ENCODE measurements at places on chromosomes 5 and 9. TPM values are rescaled to one million over a fixed set of nuclear protein-coding genes. Genes with fewer than 3 reads are reported as not detected.

DNA sequence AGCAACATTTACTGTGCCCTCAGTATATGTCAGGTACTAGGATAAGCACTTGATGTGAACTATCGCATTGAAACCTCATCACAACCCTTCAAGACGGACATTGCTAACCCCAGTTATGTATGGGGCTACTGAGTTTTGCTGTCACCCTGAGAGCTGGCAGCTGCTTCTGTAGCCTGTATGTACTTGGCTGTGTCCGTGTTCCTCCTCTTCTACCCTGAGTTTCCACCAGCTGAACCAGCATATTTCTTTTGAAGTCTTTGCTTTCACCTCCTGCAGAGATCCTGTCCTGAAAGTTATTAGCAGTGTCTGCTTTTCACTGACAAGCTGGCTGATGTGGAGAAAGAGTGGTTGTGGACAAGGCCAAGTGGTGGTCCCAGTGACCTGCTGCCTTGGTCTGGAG lies 63.3 kb downstream of the ADGRV1 start:
- DNase-seq: no peak

GRCh38 chr9:130289711-130290241 lies 24.2 kb downstream of the HMCN2 start:
- no peak for DNase-seq

Gene DOK3
- 0.76 TPM for total RNA-seq

GRCh38 chr5:6827526-6828219 lies 114.4 kb downstream of the TENT4A start:
- DNase-seq: no peak

DNA sequence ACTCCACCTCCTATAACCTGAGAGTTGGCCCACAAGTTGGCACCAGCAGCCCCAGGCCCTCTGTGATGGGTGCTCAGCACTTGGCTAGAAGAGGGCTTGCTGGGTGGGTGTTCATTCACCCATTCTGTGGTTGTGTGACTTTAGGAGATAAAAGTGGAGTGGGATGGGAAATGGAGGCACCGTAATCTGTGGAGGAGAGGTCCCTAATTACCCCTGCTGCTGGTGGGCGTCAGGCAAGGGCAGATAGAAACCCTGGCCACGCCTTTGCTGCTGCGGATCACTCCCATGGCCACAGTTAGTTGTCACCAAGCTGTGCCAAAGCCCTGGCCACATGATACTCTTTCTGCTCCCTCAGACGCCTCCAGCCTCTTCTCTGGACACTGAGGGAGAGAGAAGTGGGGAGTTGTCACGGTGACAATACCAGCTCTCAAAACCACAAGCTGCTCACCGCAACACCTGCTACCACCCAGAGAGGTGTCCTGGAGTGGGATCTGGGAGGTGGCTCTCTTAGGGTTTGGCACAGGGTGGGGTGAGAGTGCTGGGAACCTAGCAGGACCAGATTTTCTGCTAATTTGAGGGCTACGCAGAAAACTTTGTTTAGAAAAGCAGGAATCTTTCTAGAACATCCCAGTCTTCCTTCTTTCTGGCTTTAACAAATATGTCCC lies 12.0 kb upstream of the NEUROG1 start:
- no peak for DNase-seq

DNA sequence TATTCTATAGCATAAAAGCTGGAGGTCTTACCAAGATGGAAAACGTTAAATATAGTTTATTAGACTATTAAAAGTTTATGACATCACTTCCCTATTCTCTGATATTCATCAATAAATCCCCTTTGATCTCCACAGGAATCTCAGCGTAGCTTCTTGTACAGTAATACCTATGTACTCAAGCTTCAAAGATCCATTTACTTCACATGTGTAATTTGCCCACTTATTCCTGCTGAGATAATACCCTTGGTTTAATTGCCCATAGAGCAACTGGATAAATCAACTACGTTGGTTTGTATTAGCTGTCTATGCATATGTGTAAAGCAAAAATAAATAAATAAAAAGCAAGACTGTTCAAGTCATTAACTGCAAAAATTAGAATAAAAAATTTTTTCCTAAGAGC lies 219.7 kb downstream of the EFNA5 start:
- DNase-seq: no peak

DNA sequence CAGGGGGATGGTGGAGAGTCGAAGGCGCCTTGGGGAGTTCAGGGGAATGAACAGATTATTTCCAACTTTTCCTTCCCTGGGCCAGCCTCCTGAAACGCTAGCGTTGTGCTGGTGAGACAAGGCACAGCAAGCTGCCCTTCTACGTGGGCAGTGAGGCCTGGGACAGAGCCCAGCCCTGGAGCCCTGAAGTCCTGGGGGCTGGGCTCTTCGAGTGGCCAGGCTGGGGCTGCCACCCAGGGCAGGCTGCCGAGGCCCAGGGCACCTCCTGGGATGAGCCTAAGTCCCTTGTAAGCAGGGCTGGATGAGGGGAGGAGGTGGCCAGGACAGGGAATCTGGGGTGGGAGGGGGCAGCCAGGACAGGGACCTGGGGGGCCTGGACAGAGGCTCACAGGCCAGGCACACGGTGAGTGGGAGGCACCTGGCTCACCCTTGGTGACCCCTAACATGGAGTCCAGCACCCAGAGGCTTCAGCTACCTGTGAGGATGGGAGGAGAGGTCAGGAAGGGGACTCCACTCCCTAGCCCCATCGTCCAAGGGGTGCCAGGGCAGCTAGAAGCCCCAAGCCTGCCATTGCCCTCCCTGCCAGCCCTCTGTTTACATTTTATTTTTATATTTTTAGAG lies 1.3 kb upstream of the LCN12 start:
- DNase-seq: no peak

Gene SLC46A2
- total RNA-seq: not detected

DNA sequence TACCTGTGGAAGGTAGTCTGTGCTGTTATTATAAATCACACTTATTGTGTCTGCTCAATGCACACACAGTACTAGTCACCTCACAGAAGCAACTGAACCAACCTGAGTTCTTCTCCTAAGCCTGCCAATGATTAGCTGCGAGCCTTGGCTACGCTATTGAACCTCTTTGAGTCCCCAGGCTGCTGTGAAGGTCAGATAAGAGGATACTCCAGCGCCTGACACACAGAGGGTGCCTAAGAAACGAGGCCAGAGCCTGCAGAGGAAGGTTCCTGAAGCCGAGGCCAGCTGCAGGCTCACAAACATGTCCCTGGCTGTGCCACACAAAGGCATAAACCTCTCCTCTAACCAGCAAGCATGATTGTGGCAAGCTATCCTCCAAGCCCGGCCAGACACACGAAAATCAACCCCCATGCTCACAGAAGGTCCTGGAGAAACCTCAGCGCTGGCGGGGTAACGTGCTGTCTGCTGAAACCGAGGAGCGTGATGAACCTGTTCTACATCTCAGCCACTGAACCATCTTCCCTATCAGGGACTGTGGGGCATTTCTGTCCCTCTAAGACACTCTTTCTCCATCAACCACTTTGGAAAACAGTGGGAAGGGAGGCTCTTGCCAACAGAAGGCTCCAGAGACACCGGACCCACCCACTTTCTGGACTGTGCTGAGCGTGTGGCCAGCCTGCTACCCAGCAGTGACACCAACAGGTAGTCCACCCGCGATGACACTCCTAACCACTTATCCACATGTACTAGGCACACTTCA lies 53.2 kb upstream of the SLC25A51 start:
- no peak for DNase-seq

DNA sequence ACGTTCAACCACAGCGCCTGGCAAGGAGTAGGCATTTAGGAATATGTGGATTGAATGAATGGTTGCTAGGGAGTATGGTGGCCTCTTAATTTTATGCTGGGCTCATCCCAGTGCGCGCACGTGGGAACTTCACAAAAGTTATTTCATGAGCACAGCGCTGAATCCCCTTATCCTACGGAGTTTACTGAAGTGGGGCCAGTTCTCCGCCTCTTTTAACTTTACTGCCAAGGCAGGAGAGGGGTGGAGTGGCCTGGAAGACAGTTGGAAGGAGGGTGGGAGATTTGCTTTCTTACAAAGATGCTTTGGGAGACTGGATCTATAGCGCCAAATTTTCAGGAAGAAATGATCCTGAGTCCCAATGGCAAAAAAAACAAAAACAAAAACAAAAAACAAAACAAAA lies 326.5 kb downstream of the SH3GL2 start:
- DNase-seq: peak; percentile 13

Gene SEC24A
- total RNA-seq: 27.2 TPM

GRCh38 chr5:91119981-91120850 lies 262.9 kb downstream of the ARRDC3 start:
- no peak for DNase-seq

DNA sequence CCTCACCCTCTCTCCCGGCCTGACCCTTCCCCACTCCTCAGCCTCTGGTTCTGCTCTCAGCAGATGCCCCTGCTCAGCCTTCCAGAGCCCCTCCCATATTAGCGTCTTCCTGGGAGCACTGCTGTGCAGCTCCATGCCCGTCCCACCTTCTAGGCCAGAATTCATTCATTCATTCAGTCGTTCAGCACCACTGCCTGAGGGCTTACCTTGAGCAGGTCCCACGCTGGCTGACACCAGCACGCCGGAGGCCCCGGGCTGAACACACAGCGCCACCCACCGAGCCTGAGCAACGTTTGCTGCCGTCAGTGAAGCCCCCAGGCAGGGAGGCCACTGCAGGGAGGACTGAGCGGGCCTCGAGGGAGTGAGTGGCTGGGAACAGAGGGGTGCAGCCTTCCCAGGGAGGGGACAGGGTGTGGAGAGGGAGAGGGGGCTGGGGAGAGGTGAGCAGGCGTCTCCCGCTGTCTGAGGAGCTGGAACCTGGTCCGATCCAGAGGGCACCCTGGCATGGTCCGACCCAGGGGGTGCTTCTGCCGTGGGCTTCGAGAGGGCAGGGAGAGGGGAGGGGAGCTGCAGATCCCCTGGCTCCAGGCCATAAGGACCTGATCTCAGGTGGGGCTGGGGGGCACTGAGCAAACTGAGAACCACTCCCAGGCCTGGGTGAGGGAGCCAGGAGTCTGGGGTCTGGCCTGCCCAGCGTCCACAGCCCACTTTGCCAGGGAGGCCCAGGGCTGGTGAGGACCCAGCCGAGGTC lies 98.8 kb upstream of the RAPGEF1 start:
- peak; percentile 82 for DNase-seq

GRCh38 chr9:89005323-89005722 lies 14.1 kb downstream of the S1PR3 start:
- DNase-seq: no peak

DNA sequence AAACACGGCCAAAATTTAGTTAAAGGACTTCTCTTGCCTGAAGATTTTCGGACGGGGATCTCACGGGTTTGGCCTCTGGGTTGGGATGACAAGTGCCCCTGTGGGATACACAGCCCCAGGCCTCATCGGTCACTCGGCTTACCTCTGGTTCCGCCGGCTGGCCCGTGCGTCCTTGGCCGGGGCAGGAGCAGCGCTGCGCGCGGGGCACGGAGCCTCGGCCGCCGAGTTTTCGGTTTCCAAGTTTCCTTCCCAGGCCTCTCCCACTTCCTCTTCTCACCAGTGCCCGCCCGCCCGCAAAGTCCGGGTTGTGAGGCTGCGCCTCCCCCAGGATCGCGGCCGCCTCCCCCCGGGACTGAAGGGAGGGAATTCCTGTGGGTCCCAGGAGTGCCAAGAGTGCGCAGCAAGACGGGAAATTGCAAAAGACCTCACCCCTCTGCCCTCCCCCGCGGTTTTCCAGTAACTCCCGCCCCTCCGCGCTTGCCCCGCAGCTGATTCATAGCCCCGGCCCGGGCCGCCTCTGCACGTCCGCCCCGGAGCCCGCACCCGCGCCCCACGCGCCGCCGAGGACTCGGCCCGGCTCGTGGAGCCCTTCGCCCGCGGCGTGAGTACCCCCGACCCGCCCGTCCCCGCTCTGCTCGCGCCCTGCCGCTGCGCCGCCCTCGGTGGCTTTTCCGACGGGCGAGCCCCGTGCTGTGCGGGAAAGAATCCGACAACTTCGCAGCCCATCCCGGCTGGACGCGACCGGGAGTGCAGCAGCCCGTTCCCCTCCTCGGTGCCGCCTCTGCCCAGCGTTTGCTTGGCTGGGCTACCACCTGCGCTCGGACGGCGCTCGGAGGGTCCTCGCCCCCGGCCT lies at the start of gene OSMR:
Gene OSMR, plus strand, starts transcription at position 487 of the 853 bp plus-strand sequence. CDS start 23,033 bp downstream, outside the sequence.
- peak; percentile 81 for DNase-seq

DNA sequence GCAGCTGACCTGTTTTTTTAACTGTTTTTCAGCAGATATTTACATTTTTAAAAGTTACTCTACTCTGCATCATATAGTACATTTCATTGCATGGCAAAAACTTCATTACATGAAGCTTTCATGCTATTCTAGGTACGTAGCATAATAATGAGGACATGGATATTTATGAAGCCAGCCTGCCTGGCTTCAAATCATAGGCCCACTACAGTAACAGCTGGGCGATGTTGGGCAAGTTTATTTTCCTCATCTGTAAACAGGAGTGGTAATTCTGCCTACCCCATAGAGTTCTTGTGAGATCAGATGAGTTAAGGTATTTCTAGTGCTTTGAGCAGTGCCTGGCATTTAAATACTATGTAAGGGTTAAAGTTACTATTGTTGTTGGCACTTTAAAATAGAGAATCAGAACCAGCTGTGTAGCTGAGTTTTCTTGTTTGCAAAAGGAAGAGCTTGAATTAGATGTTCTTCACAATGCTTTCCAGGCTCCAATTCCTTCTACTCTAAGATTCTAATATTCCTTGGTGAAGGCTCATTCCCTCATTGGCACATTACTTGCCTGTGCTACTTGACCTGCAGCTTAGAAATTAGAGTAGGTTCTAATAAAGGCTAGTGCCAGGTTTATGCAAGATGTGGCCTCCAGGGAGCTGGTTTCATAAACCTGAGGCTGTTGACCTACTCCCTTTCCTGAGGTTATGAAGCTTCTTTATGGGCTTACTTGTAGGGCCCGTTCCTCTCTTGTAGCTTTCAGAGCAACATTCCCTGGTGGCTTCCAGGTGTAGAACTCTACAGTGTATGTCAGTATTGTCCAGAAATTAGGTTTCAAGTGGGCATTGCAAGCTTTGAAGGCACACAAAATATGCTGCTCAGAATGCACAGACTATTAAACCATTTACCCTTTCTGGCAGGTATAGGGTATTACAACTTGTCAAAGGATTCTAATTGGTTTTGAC lies 14.5 kb downstream of the ANP32B start:
- no peak for DNase-seq

DNA sequence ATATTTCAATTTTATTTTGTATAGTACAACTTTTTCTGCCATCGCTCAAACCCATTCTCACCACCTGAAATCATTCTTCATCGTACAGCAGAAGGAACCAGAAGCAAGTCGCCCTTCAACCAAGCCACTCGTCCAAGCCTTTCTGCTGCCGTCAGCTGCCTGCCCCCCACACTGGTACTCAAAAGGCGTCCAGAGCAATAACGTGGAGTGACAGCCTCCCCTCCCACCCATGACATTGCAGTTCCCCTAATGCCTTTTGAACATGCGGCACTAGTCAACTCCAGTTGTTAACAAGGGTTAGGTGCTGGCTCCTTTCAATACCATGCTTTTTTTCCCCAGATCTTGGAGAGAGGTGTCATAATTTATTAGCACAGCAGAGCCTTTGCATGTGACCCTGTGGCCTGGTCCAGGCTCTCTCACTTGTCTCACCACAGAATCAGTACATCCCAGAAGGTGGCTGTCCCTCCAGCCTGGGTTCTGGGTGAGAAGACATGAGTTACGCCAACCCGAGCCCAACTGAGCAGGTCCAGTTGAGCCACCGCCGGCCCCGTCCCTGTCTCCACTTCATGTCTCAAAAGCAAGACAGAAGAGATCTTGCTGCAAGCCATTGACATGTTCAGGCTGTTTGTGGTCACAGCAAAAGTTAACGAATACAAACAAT lies 20.4 kb upstream of the MED10 start:
- no peak for DNase-seq

GRCh38 chr5:167851416-167851815 lies 440.0 kb upstream of the WWC1 start:
- no peak for DNase-seq
